ENCODE measurements at places on chromosomes 11 and 22. TPM values are rescaled to one million over a fixed set of nuclear protein-coding genes. Genes with fewer than 3 reads are reported as not detected.

SHANK2 gene
- total RNA-seq, result 77.1 TPM

- DNase-seq, result no peak
Observed at GRCh38 chr22:30167296-30167695, 79.3 kb downstream of the LIF start.

DNA sequence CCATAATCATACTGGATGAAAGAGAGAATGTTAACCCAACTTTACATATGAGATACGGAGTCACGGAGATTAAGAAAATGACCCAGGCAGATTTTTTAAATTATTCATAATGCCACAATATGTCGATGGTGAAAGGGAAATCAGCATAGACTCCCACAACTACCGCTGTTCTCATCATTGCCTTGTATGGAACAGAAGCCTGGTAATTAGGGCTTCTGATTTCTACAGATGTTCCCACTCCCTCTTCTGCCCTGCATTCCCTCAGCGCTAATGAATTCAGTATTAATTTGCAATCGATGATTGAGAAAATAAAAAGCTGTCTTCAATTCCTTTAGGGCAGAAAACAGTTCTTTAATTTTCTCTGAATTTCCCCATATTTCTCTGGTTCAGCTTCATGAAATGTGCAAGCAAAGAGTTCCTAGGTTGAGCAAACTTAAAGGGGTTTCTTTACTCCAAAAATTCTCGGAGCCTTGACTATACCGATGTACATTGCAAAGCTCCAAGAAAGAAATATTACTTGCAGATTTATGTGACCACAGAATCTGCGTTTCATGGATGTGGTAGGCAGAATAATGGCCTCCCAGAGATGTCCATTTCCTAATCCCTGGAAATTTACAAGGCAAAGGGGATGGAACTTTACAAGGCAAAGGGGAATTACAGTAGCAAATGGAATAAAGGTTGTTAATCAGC, 134.9 kb upstream of the ZC3H12C start:
- DNase-seq, result no peak

GRCh38 chr11:102599642-102600261, 25.4 kb downstream of the MMP20 start:
- DNase-seq, result no peak

OR6T1 gene
- total RNA-seq, result not detected

DNA sequence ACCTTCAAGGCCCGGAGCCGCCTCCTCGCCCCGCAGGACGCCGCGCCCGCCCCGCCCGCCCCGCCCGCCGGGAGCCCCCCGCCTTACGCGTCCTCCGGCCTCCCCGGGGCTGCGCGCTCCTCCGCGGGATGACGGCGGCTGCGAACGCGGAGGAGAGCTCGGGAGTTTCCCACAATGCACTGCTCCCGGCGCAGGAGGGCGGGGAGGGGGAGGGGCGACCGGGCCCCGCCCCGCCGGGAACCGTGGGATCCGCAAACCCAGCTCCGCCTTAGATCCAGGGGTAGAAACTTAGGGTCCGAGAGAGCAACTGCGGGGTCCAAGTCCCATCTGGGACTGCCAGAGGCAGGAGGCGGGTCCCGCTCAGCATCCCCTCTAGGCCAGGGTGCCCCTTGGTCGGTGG, at the start of gene CEND1:
TSS of gene CEND1 (minus strand) at position 148 of the 400 bp plus-strand sequence. CDS start 1,514 bp downstream, outside the sequence.
- no peak for DNase-seq

EHF gene
- 309 TPM for total RNA-seq

- no peak for DNase-seq
Observed at GRCh38 chr11:36215693-36216060, 73.5 kb downstream of the COMMD9 start.

All from ureter (tissue), 1 donor.